Stimulated activated CD4-positive, alpha-beta T cell treated with anti-CD3 and anti-CD28 coated beads, Interleukin-12 subunit alpha, Interleukin-12 subunit beta, amount 100 ng/mL, for 4 hours (primary cell): ENCODE measurements at places on chromosomes 5 and 9.

DNA sequence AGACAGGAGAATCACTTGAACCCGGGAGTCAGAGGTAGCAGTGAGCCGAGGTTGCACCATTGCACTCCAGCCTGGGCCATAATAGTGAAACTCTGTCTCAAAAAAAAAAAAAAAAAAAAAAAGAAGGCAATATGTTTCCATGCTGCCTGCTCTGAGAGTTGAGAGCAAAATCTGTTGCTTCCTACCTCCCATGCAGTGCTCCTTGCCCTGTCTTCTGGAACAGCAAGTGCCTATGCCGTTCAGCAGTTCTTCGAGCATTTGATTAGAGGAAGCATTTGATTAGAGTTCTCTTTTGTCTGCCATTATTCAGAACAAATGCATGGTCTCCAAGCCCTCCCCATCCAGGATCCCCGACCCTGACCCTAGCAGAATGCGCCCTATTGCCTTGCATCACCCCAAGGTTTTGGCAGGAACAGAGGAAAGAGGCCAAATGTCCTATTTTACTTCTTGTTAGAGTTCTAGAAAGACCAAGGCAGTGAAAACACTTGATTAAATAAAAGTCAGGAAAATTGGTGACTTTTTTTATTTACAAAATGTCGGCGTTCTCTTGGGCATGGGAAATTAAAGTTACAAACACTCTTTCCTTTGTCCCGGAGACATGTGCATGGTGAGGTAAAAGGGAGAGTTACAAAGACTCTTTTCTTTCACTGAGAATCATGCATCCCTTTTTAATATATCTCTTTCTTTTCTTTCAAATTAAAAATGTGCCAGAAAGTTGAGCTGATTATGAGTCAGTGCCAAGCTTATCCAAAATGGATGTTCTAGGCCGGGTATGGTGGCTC, 27.8 kb upstream of the FSD1L start:
- no peak for DNase-seq

DNA sequence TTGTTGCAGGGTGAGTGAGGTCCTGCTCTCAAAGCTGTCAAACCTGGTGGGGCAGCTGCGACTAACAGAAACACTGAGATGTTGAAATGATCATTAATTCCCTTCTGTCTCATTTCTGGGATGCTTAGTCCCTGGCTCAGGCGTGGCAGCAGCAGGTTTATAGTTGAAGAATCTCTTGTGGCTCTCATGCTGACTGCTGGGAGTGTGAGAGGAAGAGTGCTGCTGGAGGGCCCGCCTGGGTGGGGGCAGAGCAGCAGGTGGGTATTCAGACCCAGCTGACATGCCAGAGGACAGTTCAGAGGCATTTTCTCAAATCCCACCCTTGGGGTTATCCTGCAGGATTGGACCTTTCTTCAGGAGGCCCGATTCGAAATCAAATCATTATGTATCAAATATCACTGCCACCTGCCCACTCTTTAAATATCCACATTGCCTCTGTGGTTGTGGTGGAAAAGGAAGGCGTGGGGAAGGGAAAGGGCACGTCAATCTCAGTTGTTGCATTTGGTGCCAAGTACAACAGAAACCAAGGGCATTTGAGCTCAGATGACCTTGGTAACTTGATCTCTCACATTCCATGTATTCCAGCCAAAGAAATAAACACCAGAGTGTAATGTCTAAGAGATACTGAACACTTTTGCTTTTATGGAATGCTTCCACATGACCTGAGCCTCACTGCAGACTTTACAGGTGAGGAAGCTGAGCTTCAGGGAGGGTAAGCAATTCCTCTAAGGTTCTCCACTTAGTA, 224.3 kb downstream of the AOPEP start:
- DNase-seq = no peak

GRCh38 chr5:6458833-6459232, 10.2 kb downstream of the UBE2QL1 start:
- DNase-seq = no peak

- no peak for DNase-seq
These were observed 20.2 kb downstream of the RETREG1 start for GRCh38 chr5:16596581-16596940.

DNA sequence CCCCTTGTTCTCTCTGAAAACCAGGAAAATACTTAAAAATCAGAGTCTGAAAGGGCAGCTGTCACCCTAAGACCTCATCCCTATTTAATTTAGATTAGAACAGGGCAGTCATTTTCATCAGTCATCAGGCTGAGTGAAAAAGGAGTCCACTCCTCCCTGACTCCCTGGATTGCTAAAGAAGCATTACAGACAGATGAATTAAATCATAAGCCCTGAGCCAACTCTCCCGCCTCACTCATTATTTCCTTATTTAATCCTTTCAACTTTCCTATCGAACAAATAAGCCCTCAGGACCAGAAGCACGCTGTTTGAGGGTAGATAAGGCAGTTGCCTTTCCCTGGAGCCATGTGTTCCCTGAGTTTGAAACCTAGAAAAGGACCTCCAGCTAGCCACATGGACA, 201.9 kb upstream of the ANKRD55 start:
- DNase-seq = no peak

GRCh38 chr9:75539523-75539922, 350.9 kb upstream of the PCSK5 start:
- no peak for DNase-seq

GRCh38 chr9:104686081-104686480, 8.2 kb upstream of the OR13D1 start:
- DNase-seq = no peak

- DNase-seq = no peak
These were observed 8.0 kb downstream of the PDLIM4 start for GRCh38 chr5:132265336-132266030.

GRCh38 chr5:88374391-88374790, 105.7 kb upstream of the TMEM161B start:
- DNase-seq = no peak

GRCh38 chr5:62938927-62939326, 360.3 kb downstream of the LRRC70 start:
- no peak for DNase-seq

DNA sequence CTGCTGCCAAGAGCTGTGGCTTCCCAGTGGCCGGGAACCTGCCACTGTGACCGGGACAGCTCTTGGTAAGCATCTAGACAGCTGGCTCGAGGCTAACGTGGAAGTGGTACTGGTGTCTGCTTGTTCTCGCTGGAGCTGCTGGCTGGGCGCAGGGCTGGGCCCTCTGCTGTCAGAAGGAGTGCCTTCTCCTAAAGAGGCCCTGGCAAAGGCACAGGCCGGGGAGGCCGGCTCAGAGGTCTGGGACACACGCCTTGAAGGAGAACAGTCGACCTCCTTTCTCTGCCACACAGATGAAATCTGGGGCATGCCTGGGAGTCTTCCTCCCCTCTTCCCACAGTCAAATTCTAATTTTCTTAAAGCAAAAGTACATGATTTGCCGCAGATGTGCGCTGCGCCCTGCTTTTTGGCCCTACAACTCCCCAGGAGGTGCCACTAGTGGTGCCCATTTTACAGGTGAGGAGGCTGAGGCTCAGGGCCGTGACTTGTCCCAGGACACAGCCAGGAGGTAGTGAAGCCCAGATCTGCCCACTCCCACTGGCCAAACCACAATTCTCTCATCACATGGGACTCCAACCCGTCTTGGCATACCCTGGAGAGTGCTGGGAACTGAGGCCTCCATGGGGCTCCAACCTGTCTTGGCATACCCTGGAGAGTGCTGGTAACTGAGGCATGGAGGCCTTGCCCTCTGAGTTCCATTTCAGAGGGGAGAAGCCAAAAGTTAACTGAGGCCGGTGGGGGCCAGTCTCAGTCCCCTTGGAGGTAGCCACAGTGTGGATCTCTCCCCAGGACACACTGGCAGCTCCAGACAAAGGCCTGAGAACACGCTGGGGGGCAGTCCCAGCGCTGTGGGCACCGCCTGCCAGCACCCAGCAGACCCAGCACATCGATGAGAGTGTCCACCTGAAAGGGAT, 12.0 kb upstream of the RXRA start:
- DNase-seq = no peak

DNA sequence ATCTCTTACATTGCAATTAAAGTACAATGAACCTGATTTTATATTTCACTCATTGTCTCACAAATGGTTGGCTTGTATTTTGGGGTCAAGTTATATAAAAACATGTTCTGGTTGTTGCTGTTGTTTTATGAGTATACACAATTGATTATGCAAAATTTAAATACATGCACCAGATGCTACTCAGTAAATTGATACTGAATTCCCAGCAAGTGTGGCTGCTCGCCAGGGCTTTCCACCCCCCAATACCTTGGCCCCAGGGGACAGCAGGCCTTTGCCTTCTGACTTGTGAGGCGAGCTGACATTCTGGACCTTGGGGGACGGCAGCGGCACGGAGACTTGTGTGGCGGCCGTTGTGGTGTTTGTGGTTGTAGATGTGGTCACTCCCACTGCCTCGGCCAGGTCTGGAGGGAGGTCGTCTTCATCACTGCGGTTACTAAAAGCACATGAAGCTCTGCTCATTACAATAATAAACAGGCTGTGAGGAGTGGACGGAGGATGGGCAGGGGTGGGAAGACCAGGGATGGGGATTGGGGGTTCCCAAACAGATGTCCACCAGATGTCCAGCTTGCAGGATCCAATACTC, 27.0 kb upstream of the FRRS1L start:
- DNase-seq = no peak

- DNase-seq = no peak
These were observed 22.0 kb downstream of the HSD17B3 start for GRCh38 chr9:96279932-96280331.

- no peak for DNase-seq
These were observed 90.3 kb downstream of the AK8 start for GRCh38 chr9:132787748-132788159.

- no peak for DNase-seq
These were observed 81.2 kb upstream of the NAA35 start for GRCh38 chr9:85859765-85860164.

- DNase-seq = no peak
These were observed 10.8 kb downstream of the PDGFRB start for GRCh38 chr5:150144879-150145278.

- DNase-seq = no peak
These were observed 243.3 kb upstream of the ACTBL2 start for GRCh38 chr5:57725658-57726504.

GRCh38 chr5:180352116-180353047, 754 bp downstream of the GFPT2 start:
- DNase-seq = no peak

GRCh38 chr5:129963359-129963758, 59.1 kb downstream of the CHSY3 start:
- no peak for DNase-seq

- no peak for DNase-seq
These were observed 16.7 kb downstream of the WHRN start for GRCh38 chr9:114488398-114489129.

DNA sequence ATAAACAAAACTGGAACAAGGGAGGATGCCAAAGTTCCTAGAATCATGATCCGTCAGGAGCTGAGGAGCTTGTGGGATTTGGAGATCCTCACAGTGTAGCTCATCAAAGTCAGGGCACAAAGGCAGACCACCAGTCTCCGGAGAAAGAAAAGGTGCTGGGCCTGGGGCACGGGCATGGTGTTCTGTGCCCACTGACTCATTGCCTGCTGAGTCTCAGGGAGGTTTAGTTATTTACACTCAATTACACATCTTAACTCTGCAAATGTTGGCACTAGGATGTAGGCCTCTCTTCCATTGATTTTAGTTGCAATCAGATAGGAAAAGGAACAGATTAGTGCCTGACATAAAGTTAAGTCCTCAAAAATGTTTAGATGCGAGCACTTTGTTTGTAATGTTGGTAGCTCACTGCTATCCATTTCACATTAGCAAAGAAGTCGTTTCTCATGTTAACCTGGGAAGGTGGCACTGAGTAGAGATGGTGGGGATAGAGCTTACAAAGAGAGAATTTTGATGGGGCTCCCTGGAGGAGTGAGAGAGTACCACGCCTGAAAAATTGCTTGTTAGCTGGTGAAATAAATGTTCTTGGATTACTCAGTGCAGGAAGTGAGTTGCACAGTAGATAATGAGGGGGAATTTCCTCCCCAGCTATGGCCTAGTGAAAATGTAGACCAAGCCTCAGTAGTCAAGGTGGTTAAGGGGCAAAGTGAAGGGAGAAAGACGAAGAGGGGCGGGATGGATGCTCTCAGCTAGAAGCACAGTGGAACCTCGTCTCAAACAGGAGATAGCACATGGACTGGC, 109.5 kb upstream of the CD180 start:
- no peak for DNase-seq

DNA sequence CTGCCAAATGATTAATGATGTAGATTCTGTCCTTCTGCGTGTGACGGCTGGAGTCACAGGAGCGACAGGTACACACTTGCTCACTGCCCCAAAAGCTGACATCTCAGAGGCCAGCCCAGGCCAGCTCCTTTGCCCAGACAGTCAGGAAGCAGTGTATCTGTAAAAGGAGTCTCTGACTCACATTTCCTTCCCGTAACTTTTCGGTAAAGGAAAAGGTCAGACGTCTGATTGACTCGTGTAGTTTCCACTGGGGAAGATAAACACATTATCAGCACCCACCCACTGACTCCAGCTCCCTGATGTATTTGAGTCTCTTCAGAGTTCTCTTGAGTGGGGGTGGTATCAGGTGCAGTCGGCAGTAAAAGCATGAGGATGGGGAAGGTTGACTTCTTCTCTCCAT, 64.4 kb upstream of the WWC1 start:
- no peak for DNase-seq

GRCh38 chr5:68325065-68325580, 109.6 kb downstream of the PIK3R1 start:
- no peak for DNase-seq

DNA sequence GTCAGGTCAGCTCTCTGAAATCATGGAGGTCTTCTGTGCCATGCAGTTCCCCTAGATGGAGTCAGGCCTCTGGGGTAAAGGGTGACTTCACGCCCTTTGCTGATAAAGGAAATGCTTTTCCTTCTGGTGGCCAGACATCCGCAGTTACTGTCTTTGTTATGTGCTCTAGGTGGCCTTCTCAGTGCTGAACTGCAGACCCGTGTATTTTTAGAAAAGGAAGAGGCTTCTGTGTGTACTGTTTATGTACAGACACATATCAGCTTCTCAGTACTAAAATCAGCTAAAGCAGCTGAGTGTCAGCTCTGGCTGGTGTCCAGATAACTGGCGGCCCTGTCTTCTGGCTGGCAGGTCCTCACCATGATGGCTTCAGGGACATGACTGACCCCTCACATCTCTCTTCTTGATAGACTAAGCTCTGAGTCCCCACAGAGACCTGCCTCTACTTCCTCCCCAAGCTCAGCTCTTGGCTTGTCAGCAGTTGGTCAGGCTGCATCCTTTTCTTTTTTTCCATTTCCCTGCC, 75.3 kb downstream of the ARHGAP26 start:
- DNase-seq = no peak

DNA sequence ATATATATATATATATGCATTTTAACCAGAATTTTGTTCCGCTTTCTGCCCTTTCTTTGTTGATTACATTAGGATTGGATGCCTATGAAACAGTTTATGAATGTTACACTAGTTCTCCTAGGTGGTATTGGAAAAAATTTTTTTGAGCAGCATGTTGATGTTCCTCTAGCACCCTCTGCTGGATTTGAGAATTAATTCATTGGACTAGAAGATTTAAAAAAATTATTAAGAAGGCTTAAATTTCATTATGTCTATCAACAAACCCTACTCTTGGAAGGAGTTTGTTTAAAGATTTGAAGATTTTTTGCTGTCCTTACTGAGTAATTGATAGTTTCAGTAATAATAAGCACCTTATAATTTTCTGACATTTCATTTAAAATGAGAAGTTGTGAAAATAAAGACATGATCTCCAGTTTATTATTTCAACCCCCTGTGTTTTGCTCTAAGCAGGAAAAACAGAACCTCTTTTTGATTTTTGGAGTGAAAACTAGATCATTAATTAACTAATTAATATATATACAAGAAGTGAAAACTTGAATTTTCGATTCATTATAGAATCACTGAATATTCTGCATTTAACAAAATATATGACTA, 89.6 kb downstream of the CCDC171 start:
- no peak for DNase-seq

- no peak for DNase-seq
These were observed 117.5 kb upstream of the SHB start for GRCh38 chr9:38186404-38187115.
